AG08396 (cell line): ENCODE measurements at places on chromosomes 16 and 17.

- no peak for DNase-seq
Measured at GRCh38 chr17:45976755-45977505, 22.1 kb upstream of the STH start.

DNA sequence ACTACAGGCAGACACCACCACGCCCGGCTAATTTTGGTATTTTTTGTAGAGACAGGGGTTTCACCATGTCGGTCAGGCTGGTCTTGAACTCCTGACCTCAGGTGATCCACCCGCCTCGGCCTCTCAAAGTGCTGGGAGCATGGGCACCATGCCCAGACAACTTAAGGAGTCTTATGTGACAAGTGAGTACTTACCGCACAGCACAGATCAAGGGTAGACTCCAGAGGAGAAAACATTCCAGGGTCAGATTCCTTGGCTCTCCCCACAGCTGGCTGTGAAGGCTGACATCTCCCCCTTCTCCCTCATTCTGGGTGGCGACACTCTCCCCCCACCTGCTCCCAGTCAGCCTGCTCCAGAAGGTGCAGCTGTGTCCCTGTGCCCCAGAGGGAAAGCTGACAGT lies 10.6 kb downstream of the ZSCAN10 start:
- DNase-seq: no peak

- DNase-seq: no peak
Measured at GRCh38 chr17:2955931-2956582, 107.3 kb downstream of the OR1D5 start.

DNA sequence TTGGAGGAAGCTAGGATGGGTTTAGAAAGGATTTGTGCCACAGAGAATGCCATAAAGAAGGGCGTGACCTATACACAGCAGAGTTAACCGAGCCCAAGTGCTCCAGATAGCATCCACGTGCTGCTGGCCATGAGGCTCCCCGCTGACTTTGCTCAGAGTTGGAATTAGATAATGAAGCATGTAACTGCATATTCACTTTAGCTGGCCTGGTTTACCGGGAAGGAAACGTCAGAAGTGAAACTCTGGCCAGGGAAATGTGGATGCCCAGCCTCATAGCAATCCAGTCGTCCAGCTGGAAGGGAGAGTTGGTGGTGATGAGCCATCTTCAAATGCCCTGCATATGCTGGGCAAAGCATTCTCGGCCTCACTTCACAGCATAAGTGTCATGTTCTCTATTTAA lies 6.1 kb downstream of the KRT35 start:
- no peak for DNase-seq
